ENCODE measurements at places on chromosomes 2 and 18.

- DNase-seq = no peak
These were observed 11.6 kb upstream of the EIF2AK2 start for GRCh38 chr2:37168217-37168981.

DNA sequence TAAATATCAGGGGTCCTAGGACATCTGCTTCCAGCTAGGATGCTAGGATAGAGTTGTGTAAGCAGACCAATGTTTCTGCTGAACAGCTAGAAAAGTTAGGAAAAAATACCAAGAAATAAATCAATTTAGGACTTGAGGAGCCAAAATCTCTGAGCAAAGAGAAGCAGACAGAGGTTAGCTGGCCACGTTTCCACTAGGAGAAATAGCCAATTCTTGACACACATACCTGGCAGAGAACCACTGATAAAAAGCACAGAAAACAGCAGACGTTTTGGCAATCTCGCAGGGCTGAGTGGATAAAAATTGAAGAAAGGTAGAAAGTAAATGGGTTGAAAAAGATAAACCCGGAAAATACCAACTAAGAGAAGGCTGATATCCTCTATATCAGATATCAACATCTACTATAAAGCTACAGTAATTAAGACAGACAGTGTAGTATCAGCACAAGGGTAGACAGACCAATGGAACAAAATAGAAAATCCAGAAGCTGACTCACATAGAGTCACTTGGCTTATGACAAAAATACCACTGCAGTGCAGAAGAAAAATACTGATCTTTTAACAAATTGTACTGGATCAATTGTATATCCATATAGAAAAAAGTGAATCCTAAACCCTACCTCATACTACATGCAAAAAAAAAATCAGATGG lies 306.1 kb upstream of the KLHL29 start:
- DNase-seq = no peak

DNA sequence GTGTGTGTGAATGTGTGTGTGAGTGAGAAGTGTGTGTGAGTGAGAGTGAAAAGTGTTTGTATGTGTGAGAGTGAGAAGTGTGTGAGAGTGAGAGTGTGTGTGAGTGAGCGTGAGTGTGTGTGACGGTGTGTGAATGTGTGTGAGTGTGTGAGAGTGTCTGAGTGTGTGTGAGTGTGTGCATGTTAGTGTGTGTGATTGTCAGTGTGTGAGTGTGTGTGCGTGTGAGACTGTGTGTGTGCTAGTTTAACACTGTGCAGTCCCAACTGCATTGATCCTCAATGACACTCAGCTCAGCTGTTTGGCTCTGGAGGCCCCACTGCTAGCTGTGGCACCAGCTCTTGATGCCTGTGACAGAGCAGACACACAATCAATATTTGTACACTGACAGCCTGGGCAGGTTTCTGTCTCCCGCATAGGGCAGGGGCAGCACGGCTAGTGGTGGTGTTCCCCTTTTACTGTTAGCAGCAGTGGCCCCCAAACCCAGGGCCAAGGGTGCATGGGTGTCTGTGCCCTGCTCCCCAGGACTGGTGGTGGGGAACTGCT lies 135.0 kb downstream of the INHBB start:
- no peak for DNase-seq

DNA sequence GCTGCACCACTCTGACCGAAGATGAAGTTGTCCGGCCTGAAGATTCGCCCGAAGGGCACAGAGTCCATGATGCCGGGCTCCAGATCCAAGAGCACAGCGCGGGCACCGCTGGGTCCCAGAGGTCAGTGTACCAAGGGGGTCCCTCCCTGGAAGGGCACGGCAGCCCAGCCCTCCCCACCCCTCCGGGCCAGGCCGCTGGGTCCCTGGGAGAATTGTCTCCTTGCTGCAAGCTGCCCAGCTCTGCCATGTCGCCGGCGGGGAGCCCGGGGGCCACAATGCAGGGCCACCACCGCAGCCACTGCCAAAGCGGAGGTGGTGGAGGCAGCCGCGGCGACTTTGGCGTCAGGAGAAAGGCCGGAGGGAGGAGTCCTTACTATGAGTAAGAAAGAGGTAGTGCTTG lies 189.5 kb upstream of the CYRIA start:
- no peak for DNase-seq

DNA sequence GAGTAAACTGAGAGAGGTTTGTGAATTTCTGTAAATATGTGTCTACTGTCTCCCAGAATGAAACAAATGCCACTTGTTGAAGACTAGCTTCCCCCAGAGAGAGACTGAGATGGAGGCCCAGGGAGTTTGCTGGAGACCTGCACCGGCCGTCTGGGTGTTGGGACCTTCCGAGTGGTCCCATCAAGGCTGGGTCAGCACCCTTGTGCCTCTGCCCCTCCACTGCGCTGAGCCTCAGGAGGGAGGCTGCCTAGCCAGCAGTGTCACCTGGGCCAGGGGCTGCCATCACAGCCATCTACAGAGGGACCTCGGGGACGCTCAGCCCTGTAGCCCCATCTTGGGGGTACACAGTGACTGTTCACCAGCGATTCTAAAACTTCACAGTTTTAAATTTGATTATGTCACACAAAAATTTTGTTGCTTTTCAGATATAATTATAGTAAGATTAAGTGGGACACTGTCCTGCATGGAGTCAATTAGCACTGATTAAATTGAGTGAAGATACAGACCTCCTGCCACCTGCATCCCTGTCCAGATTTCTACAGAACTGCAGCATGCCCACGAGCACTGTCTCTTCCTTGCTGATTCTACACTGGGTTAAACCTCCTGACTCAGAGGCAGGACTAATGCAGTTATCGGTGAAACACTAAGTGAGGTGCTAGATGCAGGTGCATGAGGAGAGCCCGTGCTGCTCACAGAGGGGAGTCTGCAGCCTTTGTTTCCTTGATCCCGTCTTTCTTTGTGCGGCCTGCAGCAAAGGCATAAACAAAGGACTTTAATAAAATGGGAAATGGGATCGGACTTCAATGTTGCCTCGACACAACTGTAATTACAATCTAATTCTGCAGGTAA lies 50.5 kb downstream of the TMEM18 start:
- DNase-seq = no peak

DNA sequence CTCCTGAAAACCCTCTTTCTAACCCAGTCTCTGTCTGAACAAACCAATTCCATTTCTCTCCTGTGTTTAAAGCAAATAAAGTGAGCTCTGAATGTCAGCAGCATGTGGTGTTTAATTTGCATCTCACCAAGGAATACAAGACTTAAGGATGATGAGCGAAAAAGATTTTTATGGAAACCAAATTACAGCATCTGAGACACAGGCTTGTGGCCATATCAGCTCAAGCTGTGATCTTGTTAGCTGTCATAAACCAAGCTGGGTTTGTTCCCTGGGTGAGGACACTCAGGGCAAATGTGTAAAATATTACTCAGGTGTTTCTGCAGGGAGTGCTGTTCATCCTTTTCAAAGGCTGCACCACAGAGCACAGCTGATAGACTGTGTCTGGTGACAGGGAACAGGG lies 129.3 kb upstream of the REV1 start:
- DNase-seq = no peak

- no peak for DNase-seq
These were observed 1125.1 kb downstream of the TDRD15 start for GRCh38 chr2:22248851-22249250.

- DNase-seq = no peak
These were observed 542.4 kb upstream of the NRP2 start for GRCh38 chr2:205139822-205140463.

- DNase-seq = no peak
These were observed 28.4 kb downstream of the FAM237A start for GRCh38 chr2:206670531-206671319.

GRCh38 chr18:30177056-30177455 lies 865.5 kb downstream of the DSC3 start:
- peak; percentile 71 for DNase-seq

- DNase-seq = no peak
These were observed 158.4 kb downstream of the BCL2 start for GRCh38 chr18:63161032-63161760.

DNA sequence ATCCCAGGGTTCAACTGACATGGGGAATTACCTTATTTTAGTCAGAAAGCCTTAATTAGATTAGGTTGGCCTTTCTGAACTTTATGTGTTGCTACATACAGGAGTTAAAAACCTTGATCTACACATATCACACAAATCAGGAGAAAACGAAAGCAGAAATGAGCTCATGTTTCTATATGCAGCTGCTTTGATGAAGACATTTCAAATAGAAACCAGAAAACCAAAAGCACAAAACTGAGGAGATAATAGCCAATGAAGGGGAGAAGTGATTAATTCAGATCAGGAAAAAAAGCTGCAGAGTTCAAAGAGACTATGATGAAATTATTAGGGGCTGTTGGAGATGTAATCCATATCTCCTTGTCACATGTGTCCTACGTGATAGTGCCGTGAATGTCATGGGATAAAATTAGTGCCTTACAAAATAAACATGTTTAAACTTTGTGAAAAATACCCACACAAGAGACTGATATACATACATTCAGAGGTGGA lies 255.0 kb downstream of the CAMKMT start:
- no peak for DNase-seq

- DNase-seq = no peak
These were observed 70.1 kb downstream of the EDAR start for GRCh38 chr2:108918941-108919341.

- no peak for DNase-seq
These were observed 4.1 kb upstream of the EVA1A start for GRCh38 chr2:75564713-75565359.

DNA sequence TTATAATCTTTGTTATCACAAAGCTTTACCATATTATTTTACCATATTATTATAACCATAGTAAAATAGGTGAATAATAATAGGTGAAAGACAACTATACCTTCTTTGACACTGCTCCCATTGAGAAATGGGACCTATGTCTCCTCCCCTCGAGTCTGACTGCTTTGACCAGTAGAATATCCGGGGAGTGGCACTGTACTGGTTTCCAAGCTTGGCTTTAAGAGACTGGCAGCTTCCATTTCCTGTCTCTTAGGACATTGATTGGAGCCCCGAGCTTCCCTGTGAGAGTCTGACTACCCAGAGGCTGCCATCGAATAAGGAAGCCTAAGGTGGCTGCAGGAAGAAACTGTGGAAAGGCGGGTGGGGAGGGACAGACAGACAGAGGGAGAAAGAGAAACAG lies 40.1 kb upstream of the PLEKHM3 start:
- no peak for DNase-seq

DNA sequence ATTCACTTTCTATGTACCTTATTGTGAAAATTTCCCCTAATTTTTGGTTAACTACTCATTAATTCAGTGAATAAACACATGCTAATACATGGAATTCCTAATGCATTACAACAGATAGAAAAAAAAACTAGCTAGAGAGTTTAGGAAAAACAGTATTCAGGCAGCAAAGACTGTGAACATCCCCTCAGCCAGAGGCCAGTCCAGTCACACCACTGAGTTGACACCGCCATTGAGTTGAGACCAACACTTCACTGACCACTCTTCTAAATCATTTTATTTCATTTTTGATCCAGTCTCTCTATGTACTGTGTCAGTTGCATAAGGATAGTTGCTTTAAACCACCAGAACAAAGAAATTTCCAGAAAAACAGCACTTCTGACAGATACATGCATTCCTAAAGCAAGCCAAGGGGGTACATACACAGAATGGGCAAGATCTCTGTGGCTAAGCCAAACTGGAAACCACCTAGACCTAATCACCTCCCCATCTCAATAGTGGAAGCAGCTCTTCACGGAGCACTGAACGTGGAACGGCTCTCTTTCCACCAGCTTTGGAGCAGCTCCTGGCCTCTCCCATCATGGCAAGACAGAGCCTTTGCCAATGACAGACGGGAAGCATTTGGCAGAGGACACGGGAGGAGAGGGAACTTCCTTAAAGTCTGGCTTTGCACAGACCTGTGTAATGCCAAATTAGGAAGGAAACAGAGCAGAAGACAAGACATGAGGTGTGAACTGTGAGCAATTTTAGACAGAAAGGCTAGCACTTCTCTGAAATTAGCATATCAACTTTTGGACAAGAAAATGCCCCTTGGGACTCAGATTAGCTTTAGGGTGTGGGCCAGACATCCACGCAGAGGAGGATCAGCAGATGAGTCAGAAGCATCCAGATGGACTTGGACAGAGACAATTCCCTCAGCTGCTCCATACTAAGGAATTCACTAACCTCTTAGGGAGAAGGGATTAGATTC lies 36.4 kb downstream of the CACNB4 start:
- peak; percentile 30 for DNase-seq

GRCh38 chr18:12606592-12607315 lies 51.2 kb downstream of the SPIRE1 start:
- no peak for DNase-seq

DNA sequence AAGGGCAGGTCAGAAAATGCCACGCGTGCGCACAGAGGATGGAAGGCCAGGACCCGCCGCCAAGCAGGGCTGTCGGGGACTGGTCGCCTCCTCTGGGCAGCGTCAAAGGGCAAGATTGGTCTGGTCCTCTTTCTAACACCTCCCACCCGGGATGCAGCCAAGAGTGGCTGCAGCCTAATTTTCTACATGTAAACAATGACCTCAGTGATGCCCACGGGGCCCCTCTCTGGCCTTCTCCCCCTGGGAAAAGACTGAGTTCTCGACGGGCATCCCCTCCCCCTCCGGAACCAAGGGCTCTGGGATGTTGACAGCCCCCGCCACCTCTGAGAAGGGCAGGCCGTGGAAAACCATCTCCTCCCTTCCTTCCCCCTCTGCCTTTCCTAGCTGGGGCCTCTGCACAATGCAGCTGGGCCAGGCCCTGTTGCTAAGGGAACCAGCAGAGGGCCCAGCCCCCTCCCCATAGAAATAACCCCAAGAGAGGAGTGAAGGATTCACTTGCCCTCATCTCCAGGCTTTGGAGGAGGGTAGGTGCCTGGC lies 80.0 kb upstream of the ZNF532 start:
- DNase-seq = no peak

DNA sequence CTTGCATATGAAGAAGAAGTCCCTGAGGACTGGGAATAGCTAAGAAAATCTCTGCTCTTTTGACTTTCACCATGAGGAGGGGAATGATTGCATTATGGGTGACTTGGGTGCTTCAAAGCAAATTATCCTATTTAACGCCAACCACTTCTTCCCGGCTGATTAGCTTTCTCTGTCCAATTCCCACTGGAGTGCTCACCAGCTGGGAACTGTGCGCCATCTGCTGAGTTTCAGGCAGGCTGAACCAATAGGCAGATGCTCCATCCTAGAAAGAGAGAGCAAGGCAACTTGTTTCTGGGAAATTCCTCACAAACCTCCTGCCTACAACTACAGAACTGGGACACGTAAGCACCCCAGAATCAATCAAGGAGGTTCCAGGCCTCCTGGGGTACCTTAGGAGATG lies 49.4 kb downstream of the POLE4 start:
- no peak for DNase-seq

DNA sequence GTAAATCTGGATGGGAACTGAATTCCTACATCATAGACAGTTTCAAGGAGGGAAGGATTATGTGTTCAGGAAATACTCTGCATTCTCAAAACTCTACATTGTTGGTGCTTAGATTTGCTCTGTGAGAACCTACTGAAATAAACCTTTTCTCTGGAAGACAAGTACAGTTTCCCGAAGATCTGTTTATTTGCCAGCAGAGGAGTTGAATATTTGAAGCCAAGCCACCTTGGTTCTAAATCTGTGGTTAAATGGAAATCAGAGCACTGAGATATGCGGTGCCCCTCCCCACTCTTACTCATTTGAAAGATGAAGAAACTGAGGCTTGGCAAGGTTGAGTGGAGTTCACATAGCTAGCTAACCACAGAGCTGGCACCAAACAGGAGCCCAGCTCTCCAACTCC lies 146.3 kb upstream of the CTAGE1 start:
- no peak for DNase-seq
